ENCODE measurements at places on chromosomes 7 and 10. TPM values are rescaled to one million over a fixed set of nuclear protein-coding genes. Genes with fewer than 3 reads are reported as not detected.

The STOX1 gene
- total RNA-seq: 0.99 TPM

GRCh38 chr10:44995914-44996669 is 4.6 kb upstream of the ZNF22 start:
- peak; percentile 65 for DNase-seq

The EPO gene
- 0.88 TPM for total RNA-seq

The SPDYE2 gene
- not detected for total RNA-seq

The CCDC201 gene
- total RNA-seq: not detected

GRCh38 chr10:112137154-112137987 is 46.2 kb downstream of the GPAM start:
- DNase-seq: peak; percentile 73

The SORCS1 gene
- total RNA-seq: not detected

DNA sequence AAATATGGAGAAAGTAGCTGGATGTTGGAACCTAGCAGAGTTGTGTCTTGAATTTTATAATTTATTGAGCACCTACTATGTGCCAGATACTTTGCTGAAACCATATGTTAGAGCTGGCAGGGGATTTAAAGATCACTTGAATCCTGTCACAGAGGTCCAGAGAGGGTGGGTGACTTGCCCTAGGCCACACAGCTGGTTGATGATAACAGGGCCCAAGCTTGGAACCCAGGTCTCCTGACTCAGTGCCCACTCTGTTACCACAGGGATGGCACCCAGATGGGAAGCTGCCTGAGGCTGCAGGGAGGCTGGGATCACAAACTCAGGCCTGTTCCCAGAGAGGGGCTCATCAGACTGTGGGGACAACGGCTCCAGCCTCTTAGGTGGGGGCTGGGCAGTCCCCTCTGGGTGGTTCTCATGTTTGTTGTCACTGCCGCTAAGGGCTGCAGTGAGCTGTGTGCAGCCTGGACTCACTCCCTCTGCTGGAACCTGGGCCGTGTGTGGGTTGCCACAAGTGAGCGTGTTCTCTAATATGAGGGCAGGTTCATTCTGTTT is 18.6 kb downstream of the GOLGA7B start:
- DNase-seq: no peak

- DNase-seq: no peak
These were observed 147.8 kb downstream of the ARHGAP22 start for GRCh38 chr10:48456808-48457761.

DNA sequence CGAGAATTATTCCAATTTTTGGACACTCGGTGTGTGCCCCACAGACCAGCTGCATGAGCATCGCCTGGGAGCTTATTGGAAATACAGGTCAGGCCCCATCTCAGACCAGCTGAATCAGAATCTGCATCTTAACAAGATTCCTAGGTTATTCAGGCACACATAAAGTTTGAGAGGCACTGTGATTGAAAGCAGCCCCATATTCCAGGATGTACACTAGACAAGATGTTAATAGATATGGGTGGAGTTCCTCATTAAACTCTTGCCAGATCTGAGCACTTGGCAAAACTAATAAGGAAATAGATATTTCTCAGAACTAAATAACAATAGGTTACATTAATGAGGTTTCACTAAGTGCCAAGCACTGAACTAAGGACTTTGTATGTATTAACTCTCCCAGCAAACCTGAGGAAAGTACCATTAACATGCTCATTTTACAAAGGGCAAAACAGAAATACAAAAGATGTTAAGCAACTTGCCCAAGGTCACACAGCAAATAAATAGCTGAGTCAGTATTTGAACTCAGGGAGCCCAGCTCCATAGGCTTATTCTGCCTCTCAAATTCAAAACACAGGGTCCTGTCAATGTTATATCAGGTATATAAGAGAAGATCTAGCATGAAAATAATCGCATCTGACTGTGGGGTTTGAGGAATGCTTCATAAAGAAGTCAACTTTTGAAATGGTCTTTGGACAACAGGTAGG is 29.9 kb downstream of the PPP1R3C start:
- no peak for DNase-seq

DNA sequence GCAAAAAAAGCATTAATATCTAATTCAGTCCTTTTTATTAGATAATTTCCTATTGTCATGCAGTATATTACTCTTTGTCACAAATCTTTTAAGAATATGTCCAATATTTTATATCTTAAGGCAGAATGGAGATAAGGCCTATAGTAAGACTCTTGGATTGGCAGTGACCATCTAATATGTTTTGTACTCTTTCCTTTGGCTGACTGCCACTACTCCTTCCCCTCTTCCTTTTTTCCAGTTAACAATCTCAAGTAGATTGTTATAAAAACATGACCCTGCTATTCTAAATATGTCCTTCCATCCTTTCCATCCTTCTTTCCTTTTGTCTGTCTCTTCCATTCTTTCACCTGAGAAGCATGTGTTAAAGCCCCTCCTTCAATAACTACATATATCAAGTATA is 92.8 kb upstream of the TMEM168 start:
- peak; percentile 21 for DNase-seq

DNA sequence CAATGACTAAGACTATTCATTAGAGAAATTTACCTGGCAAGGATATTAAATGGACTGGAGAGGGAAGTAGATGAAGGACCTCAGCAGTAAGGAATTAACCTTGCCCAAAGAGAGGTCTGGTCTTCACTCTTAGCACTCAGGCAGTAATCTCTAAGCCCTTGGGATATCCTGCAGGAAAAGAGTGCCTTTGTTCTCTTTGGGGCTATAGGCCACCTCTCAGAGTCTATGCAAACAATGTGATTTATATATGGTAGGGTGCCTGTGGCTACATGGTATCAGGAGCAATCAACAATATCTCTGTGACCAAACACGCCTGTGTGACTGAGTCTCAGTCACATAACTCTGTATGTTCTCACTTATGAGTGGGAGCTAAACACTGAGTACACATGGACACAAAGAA is 154.7 kb upstream of the CDK1 start:
- no peak for DNase-seq

GRCh38 chr7:83984076-83984475 is 210.5 kb downstream of the SEMA3A start:
- DNase-seq: no peak

- no peak for DNase-seq
These were observed 151.1 kb upstream of the MKI67 start for GRCh38 chr10:128277267-128277840.

The VPS37D gene
- 6.1 TPM for total RNA-seq

All from myocyte (in vitro differentiated cells).